Left lung (tissue), 14 donors: ENCODE measurements at places on chromosomes 2 and 18.

DNA sequence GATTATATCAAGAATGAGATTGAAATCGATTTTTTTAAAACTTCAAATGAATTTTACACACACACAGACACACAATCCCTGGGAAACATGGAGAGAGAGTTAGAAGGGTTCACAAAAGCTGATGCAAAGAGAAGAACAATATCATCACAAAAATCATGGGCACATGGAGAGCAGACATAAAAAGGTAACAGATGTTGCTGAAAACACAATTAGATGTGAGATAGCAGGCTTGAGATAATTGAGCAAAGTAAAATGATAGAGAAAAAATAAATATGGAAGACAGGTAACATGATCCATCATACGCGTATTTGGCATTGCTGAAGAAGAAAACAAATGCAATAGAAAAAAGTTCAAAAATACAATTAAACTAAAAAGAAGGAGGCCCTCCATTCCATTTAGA, 11.6 kb upstream of the B4GALT6 start:
- DNase-seq, result no peak

GRCh38 chr18:3060667-3061580, 48.0 kb upstream of the LPIN2 start:
- no peak for DNase-seq

DNA sequence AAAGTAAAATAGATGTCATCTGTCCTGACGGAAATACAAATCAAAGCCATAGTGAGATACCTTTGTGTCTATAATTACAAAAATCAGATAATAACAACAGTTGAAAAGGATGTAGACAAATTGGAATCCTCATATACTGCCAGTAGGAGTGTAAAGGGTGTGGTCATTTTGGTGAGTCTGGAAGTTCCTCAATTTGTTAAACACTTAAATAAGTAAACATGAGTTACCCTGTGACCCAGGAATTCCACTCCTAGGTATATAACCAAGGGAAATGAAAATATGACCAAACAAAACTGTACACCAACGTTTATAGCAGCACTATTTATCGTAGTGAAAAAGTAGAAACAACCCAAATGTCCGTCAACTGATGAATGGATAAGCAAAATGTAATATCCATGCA, 24.0 kb downstream of the R3HDM1 start:
- DNase-seq, result no peak

DNA sequence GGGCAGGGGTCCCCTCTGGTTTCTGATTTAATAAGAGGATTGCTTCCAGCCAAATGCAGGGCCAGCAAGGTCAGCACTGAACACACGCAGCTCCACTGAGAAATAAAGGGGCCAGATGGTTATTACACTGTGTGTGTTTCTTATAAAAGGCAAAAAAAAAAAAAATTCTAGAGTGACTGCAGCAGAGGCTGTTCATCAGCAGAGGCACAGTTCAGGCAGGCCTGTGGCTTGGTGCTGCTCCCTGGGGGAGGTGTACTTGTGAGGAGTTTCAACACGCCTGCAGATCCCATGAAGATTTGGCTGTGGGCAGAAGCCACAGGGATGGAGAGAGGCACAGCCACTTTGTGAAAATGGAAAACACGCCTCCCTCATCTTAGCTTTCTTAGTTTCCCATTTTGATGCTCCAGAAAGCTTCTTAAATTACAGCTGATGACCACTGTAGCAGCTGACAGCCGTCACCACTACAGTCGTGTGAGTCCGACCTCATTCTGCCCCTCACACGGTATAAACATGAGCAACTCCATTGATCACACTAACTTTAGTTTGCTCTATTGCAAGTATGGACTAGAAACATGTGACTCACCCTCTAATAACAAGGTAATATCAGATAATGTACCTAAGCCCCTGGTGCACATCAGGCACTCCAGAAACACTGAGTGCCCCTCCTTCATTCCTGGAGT, 726.5 kb upstream of the RAB6C start:
- no peak for DNase-seq

DNA sequence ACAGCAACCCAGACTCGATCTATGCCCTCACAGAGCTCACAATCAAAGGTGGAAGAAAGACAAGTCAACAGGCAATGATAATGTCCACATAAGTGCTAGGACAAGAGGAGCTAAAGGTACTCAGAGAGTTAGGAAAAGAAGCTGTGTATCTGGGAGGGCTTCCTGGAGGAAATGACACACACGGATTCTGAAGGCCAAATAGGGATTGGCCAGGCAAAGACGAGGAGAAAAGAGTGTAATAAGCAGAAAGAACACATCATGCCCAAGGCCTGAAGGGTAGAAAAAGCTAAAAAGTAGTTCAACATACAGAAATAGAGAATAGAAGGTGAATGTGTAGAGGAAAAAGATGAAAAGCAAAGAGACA, 36.1 kb downstream of the VIT start:
- no peak for DNase-seq

GRCh38 chr2:157989227-157989626, 112.4 kb upstream of the UPP2 start:
- no peak for DNase-seq
